Daoy (cell line): ENCODE measurements at places on chromosomes 11 and 22.

GRCh38 chr11:116420770-116421528, 351.8 kb downstream of the BUD13 start:
- DNase-seq: peak; percentile 72

DNA sequence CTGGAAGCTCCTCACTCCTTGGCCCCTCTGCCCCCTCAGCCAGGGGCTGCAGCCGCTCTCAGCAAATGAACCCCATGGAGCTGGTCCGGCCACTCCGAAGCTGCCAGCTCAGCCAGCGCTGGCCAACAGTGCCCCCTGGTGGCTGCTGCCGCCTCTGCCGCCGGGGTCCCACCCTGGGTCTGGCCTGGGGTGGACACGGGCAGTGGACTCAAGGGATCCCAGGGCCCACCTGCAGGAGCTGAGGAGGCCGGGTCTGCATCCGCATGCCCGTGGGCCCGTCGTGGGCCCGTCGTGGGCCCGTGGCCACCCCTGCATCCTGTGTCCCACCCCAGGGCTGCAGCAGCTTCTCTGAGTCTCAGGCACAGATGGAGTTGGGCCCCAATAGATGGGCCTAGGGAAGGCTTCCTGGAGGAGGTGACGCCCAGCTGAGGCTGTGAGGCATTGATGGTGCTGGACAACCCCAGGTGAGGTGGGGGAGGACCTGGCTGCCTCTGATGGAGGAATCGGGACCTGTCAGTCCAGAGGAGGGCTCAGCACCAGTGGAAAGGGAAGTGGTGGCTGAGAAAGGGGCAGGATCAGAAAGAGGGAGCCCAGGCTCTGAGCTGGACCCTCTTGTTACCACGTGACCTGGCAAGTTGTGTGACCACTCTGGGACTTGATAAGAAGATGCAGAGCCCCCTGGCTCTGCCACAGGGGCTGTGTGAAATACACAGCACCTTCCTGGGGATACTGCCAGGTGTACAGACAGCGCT, 522.3 kb downstream of the BRD1 start:
- DNase-seq: peak; percentile 76

DNA sequence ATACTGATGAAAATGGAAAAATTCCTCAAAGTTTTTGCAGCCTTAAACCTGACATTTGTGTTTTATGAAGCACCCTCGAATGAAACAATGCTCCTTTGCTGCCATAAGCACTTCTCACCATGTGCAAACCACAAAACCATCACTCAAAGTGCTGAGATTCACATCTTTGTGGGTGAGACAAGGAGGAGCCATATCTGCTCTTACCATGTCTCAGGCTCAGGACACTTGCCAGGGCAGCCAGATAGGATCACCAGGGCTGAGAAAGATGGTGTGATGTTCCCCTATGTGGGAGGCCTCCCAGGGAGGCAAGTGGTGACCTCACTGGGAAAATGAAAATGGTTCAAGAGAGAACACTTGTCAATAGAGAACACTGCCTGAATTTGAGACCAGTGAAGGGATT, 120.4 kb downstream of the CCDC34 start:
- peak; percentile 96 for DNase-seq

DNA sequence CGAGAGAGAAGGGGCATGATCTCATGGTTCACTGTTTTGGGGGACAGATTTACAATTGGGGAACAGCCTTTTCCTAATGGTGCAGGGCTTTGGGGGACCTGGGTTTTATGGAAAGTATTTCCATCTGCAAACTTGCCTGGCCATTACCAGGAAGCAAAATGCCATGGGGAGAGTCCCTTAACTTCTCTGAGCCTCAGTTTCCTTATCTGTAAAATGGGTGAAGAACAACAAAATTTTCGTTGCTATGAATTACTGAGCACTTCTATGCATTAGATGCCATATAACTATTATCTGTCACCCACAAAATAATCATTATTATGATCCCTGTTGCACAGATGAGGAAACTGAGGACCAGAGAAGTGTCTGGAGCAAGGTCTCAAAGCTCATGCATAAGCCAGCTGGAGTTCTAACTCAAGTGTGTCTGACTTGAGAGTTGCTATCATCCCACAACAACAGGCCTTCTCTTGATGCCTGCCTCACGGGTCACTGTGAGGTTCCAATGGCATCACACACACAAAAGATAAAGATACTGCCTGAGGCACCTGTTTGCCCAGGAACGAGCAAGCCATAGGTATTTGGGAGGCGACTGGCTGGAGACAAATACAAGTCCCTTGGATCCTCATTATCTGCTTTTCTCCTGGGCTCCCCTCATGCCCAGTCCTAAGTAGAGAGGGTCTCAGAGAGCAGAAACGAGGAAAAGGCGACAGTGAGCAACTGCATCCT, 15.8 kb downstream of the TPST2 start:
- no peak for DNase-seq

GRCh38 chr11:115552773-115553438, 48.7 kb upstream of the CADM1 start:
- DNase-seq: no peak

DNA sequence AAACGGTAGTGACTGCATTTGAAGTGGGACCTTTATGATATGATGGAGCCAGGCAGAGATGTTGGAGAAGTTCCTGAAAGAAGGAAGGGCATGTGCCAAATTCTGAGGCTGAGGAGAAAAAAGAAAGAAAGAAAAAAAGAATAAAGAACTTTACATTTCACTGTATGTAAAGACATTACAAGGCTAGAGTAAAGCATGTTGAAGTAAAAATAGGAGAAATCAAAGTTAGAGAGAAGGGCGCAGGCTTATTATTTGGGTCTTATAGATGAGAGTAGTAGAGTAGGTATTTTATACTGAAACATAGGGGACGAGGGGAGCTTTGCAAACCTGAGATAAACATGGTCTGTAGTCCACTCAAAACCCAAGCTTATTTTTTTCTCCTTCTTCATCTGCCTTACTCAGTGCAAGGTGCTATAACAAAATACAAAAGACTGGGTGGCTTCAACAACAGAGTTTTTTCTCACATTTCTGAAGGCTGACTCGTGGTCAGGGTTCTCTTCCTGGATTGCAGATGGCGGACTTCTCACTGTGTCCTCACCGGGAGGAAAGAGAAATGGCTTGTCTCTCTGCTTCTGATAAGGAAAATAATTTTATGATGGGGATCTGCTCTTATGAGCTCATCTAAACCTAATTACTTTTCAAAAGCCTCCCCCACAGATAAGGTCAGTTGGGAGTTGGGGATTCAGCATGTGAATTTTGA, 2.7 kb downstream of the HBG1 start:
- DNase-seq: no peak

- peak; percentile 59 for DNase-seq
Measured at GRCh38 chr22:33923660-33924246, 3.5 kb upstream of the LARGE1 start.

DNA sequence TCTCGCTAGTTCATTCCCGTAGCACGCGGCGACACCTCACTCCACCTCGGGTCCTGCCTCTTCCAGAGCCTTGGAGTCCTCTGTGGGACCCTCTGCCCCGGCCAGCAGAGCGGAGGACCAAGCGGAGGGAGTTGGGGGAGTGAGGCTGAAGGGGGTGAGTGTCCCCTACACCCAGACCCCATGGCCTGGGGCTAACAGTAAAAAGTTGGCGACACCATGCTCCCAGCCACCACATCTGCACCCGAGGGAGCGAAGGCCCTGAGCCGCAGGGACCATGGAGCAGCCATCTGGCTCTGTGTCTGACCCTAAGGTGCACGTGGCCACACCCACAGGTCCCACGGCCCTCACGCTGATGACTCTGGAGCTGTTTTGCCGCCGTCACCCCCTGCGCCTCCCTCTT, 293.8 kb downstream of the BRD1 start:
- DNase-seq: no peak

DNA sequence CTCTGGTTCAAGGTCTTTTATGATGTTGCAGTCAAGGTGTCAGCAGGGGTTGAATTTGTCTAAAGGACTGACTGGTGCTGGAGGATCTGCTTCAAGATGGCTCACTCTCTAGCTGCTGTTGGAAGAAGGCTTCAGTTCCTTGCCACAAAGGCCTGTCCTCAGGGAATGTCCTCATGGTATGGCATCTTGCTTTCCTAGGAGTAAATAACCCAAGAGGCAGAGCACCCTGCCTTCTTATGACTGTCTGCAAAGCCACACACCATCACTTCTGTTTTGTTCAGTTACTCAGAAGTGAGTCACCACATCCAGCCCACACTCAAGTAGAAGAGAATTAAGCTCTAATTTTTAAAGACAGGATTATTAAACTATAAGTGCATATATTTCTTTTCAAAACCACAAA, 45.2 kb downstream of the PLAAT5 start:
- no peak for DNase-seq

- DNase-seq: no peak
Measured at GRCh38 chr11:121248496-121248895, 44.1 kb upstream of the SC5D start.

GRCh38 chr22:49608660-49609059, 219.0 kb downstream of the BRD1 start:
- no peak for DNase-seq
